ENCODE measurements at places on chromosomes 7 and 10. TPM values are rescaled to one million over a fixed set of nuclear protein-coding genes. Genes with fewer than 3 reads are reported as not detected.

The NME8 gene
- total RNA-seq = 1.5 TPM

The LRRD1 gene
- not detected for total RNA-seq

The GTF2I gene
- 152 TPM for total RNA-seq

The COL28A1 gene
- total RNA-seq = 0.29 TPM

The C10orf62 gene
- total RNA-seq = 0.26 TPM

The GTPBP10 gene
- total RNA-seq = 51.1 TPM

The TEX47 gene
- not detected for total RNA-seq

The ACTL6B gene
- total RNA-seq = not detected

The UTF1 gene
- not detected for total RNA-seq

The TRDMT1 gene
- total RNA-seq = 5.4 TPM

The TMEM270 gene
- not detected for total RNA-seq

The ABCC2 gene
- total RNA-seq = 6.3 TPM

The CPN1 gene
- total RNA-seq = not detected

The ANXA8 gene
- total RNA-seq = 103 TPM

The SNX10 gene
- 7.1 TPM for total RNA-seq

The PRSS2 gene
- not detected for total RNA-seq

The NPTX2 gene
- not detected for total RNA-seq

The WASHC2A gene
- 19.3 TPM for total RNA-seq

The TRPV5 gene
- not detected for total RNA-seq

The LRIT1 gene
- total RNA-seq = not detected

The ADAM12 gene
- total RNA-seq = 3.1 TPM

The SLC35G1 gene
- 3.2 TPM for total RNA-seq

The PIK3CG gene
- total RNA-seq = not detected

The MYL10 gene
- total RNA-seq = not detected

The AMPH gene
- total RNA-seq = 0.63 TPM

The SPDYE2 gene
- total RNA-seq = 0.22 TPM

The SPDYE8 gene
- not detected for total RNA-seq

The CCDC7 gene
- total RNA-seq = 9.2 TPM

The PLAC9 gene
- total RNA-seq = 1.0 TPM

The PARD3 gene
- 70.0 TPM for total RNA-seq

The FANK1 gene
- total RNA-seq = 1.8 TPM

The CHAT gene
- total RNA-seq = not detected

The TMEM229A gene
- not detected for total RNA-seq

The CALHM1 gene
- total RNA-seq = not detected

The SORCS1 gene
- 0.54 TPM for total RNA-seq

The CTNNA3 gene
- not detected for total RNA-seq

The MKX gene
- total RNA-seq = not detected

The ADAMTS14 gene
- total RNA-seq = 0.25 TPM

The SLC13A1 gene
- total RNA-seq = not detected

The STYXL1 gene
- total RNA-seq = 49.3 TPM

The MRC1 gene
- total RNA-seq = not detected

The WDR86 gene
- total RNA-seq = not detected

All from MCF 10A (cell line).